ENCODE measurements at places on chromosomes 6 and 20. TPM values are rescaled to one million over a fixed set of nuclear protein-coding genes. Genes with fewer than 3 reads are reported as not detected.

Gene ZFP57
- not detected for polyA plus RNA-seq

Gene CFB
- polyA plus RNA-seq = 0.34 TPM

Gene BTN1A1
- polyA plus RNA-seq = not detected

Gene TSPO2
- polyA plus RNA-seq = not detected

Gene DDO
- polyA plus RNA-seq = 2.1 TPM

Gene SLC12A5
- 498 TPM for polyA plus RNA-seq

Measured in Purkinje cell (primary cell).